ENCODE measurements at places on chromosomes 3 and 15. TPM values are rescaled to one million over a fixed set of nuclear protein-coding genes. Genes with fewer than 3 reads are reported as not detected.

The ITIH4 gene
- 2.7 TPM for total RNA-seq

The GDPGP1 gene
- 5.9 TPM for total RNA-seq

The SIDT1 gene
- not detected for total RNA-seq

The CCNB2 gene
- 61.1 TPM for total RNA-seq

The THSD4 gene
- 33.2 TPM for total RNA-seq

The CACNA1D gene
- 4.3 TPM for total RNA-seq

The HRH1 gene
- total RNA-seq: 5.1 TPM

The RPP25 gene
- 33.1 TPM for total RNA-seq

Data from A375 (cell line).